ENCODE measurements at places on chromosomes 12 and 14.

DNA sequence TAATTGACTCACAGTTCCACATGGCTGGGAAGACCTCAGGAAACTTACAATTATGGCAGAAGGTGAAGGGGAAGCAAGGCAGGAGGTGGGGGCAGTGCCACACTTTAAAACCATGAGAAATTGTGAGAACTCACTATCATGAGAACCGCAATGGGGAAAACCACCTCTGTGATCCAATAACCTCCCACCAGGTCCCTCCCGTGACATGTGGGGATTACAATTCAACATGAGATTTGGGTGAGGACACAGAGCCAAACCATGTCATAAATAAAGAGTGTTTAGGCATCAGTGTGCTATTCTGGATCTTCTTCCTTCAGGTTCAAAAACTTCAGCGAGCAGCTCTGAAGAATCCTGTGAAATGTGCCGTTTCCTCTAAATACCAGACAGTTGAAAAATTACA is 9.7 kb downstream of the DDX47 start:
- no peak for DNase-seq

GRCh38 chr12:105351523-105351922 is 21.0 kb downstream of the C12orf75 start:
- no peak for DNase-seq

GRCh38 chr14:101176535-101177205 is 273.1 kb upstream of the RTL1 start:
- DNase-seq, result no peak

DNA sequence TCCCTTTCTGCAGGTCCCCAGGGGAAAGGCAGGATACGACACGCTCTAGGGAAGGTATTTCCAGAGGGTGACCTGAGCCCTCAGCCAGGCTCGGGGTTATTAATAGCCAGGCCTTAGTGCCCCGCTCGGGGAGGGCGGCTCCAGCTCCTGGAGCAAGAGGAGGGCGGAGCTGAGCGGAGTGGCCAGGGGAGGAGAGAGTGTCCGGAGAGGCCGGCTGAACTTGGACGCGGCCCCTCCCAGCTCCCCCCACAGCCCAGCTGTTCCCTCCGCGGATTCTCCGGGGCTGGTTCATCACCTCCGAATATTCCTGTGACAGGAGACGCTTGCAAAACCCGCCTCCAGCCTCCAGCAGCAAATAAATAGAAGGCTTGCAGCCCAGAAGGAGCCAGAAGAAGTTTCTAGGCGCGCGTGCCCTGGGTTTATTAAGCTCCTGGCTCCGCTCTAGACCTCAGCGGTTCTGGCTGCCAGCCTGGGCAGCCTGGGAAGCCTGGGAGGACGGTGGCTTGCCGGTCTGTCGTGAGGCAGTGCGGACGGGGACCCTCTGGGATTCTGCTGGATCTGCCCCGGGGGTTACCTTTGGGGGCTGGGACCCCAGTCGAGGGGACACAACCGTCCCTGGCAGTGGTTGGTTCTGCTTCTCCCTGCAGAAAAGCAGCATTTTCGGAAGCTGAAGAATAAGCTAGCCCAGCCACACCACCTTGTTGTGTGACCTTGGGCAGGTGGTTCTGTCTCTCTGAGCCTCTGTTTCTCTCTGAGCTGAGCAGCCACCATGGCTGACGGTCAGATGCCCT is at the start of gene HSPB8:
Gene HSPB8 (plus strand): TSS at position 388 of the 791 bp plus-strand sequence. CDS start 382 bp downstream, at position 770.
- peak; percentile 73 for DNase-seq

GRCh38 chr14:50943943-50944646 is at the start of gene PYGL:
PYGL (minus strand) TSS chr14:50944483; CDS start chr14:50944403, 80 bp downstream.
- DNase-seq, result peak; percentile 78

DNA sequence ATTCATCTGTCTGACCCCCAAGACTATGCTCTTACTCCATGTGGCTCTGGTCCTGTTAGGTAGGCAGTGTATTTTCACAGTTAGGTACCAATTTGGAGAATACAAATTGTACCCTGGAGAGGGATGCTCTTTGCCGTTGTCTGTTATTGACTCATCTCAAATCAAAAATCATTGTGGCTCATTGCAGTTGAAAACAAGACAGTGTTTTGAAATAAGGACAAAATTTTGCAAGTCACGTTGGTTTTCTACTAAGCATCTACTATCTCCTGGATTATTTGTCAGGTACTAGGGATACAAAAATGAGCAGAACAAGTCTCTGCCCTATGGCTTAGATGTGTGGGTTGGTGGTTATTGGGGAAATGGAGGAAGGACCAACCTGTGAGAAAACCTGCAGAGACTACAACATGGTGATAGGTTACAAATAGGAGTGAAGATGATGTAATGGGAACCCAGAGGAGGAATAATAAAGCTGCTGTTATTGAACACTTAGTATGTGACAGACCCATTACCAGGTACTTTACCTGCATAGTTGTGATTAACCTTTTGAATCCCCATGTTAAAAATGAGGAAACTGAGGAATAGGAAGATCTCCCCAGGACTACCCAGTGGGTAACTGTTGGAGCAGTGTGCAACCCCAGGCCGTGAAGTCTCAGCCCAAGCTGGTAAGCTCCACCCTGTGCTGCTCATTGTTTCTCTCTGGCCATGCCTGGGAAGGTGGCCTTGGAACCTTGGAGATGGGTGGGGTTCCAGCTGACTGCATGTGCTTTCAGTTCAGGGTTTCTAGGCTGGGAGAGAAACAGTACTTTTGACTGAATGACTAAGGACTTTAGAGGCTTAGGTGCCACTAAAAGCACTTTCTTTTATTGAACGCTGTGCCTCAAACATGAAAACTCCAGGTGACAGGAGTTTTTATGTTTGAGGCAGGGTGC is 72.9 kb upstream of the SRSF5 start:
- DNase-seq, result peak; percentile 84

GRCh38 chr12:93829016-93829415 is 151.8 kb downstream of the CRADD start:
- DNase-seq, result no peak

GRCh38 chr14:36524874-36525745 is 5.1 kb upstream of the NKX2-1 start:
- peak; percentile 36 for DNase-seq

- no peak for DNase-seq
These were observed 401.8 kb downstream of the BTG1 start for GRCh38 chr12:91743704-91744321.

DNA sequence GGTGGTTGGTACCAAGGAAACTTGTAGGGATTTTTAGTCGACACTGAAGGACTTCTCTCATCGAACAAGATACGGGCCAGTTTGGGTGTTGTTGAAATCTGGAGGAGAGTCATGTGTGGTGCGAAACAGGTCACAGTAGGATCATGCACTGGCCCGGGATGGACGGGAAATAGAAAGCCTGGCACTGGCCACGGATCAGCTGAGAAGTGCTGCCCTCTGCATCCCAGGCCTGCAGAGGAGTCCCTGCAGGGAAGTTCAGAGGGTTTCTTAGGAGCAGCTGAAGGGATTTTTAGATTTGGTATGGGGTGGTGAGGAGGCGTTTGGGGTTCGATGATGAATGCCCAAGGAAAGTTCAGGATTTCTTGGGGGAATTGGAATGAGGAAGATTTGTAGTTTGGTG is 63.1 kb downstream of the TSPAN9 start:
- DNase-seq, result no peak
